ENCODE measurements at places on chromosomes 6 and 20. TPM values are rescaled to one million over a fixed set of nuclear protein-coding genes. Genes with fewer than 3 reads are reported as not detected.

DNA sequence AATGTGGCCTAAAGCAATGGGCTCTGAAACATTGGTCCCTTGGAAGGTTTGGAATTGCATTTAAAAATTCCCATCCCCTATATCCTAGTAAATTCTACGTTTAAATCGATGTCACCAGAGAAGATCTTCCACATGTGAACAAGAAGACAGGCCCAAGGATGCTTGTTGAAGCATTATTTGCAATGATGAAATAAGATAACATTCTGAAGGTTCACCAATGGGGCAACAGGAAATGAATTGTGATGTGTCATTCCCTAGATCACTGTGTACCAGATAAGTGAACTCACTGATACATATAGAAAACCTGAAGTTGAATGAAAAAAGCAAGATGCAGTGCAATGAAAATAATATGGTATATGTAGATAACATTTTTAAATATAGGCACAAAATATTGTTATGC is 464.3 kb upstream of the BTBD3 start:
- DNase-seq, result no peak

DNA sequence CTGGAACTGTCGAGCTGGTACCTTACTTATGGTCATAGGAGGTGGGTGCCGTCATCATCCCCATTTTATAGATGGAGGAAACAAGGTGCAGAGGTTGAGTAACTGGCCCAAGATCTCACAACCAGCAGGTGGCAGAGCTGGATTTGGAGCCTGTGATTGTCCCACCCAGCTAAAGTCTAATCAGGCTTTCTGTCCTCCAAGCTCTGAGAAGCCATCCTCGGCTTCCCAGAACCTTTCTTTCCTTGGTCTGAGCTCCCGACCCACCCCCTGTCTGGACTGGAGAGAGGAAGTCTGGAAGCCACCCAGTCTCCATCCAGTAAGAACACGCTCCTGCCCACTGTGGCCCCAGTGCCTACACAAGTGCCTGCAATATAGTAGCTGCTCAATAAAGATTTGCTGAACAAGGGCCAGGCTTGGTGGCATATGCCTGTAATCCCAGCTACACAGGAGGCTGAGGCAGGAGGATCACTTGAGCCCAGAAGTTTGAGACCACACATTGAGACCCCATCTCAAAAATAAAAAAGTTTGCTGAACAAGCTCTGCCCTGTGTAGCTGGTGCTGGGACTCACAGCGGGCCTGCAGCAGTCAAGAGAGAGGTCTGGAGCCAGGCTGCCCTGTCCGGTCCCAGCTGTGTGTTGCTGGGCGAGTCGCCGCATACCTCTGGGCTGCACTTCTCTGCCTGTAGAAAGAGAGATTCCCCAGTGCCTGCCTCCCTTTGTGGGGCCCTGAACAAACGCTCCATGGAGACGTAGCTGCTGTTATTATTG is 32.5 kb upstream of the DLGAP4 start:
- no peak for DNase-seq

GRCh38 chr6:151690768-151691562 is 116.5 kb upstream of the ESR1 start:
- DNase-seq, result no peak

DNA sequence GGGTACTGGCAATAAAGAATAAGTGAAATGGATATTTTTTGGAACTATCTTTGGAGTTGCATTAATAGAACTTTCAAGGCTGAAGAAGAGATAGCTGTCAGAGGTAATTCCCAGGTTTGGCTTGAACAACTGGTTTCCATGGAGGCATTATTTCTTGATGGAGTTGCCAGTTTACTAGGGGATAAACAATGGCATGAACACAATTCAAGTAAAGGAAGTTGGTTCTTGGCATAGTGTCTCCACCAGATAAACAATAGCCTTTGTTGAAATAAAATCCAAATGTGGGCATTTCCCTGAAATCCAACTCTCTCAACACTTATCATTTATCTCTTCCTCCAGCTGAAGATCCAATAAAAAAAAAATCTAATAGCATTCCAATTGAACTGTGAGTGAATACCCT is 454.9 kb downstream of the C6orf118 start:
- DNase-seq, result no peak

The RUNX2 gene
- total RNA-seq, result 0.38 TPM

The CST2 gene
- total RNA-seq, result not detected

GRCh38 chr6:138287144-138287955 is 69.1 kb upstream of the PBOV1 start:
- DNase-seq, result no peak

GRCh38 chr6:101445527-101445926 is 52.0 kb downstream of the GRIK2 start:
- DNase-seq, result no peak

GRCh38 chr6:156427345-156427744 is 349.8 kb upstream of the ARID1B start:
- DNase-seq, result peak; percentile 43

The CAP2 gene
- 149 TPM for total RNA-seq

DNA sequence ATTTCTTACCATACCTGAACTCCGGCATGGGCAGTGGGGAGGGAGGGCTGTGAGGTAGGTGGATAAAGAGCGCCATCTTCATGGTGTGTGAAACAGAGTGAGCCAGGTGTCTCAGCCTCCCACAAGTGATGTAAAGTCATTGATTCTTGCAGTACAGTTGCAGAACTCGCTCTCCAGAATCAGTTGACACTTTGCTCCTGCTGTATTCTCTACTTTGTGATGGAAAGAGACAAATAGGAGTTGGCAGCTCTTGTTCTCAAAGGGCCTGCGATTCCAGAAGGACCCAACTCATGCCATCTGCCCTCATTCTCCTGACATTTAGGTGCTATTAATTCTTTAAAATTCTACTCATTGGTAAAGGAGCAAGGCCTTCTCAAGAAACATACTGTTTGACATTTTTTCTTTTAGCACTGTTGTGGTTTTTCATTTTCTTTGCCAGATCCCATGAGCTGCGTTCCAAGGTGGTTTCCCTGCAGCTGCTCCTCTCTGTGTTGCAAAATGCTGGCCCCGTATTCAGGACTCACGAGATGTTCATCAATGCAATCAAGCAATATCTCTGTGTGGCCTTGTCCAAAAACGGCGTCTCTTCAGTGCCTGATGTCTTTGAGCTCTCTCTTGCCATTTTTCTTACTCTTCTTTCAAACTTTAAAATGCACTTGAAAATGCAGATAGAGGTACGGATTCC is 49.3 kb downstream of the ARFGEF2 start:
- no peak for DNase-seq

The HCRTR2 gene
- not detected for total RNA-seq

The CALHM5 gene
- total RNA-seq, result 2.1 TPM

DNA sequence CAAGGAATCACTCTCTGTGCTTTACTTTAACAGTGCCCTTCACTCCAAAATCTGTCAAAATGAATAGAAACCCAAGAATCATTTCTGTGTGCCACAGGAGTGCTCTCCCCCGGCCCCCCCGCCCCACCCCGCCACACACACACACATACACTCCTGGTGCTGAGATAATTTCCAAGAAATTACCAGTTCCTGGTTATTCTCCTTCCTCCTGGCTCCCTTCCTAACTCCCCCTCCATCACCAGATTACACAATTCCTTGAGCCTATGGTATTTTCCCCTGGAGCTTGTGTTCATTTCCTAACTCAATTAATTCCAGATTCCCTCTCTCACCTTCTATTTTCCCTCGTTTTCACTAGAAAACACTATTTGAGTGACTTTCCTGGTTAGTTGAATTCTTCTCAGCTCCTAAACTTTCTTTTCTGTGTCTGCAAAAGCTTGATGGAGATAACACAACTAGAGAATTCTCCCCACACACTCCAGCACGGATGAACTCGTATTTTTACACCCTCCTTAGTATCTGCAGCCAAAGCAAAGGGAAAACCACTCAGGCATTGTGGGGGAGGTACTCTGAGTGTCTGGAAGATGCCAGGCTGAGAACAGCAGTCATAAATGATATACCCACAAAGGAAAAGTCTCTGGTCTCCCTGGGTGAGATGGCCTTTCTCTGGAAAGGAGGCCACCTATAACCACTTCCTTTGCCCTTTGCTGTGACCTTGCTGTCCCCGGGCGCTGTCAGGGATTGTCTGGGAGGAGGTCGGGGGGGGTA is 1.9 kb upstream of the SLC24A3 start:
- no peak for DNase-seq

GRCh38 chr6:11439017-11439420 is 98.5 kb upstream of the TMEM170B start:
- DNase-seq, result no peak

- DNase-seq, result no peak
Observed at GRCh38 chr20:7031222-7031621, 263.7 kb downstream of the BMP2 start.

DNA sequence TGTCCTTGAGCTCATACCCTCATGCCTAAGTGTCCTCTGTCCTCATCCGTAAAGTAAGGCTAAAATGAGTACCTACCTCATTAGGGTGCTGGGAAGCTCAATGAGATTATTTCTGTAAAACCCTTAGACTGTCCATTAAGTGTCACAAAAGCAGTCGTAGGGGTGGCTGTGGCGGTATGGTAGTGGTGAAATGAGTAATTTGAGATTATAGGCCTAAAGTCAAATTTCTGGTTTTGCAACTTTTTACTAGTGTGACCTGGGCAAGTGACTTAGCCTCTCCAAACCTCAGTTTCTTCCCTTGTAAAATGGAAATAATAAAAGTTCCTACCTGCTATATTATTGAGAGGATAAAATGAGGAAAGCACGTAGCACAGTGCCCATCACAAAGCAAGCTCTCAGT is 148.2 kb upstream of the AKAP12 start:
- no peak for DNase-seq

The BANF2 gene
- total RNA-seq, result not detected
